ENCODE measurements at places on chromosomes 2 and 18.

DNA sequence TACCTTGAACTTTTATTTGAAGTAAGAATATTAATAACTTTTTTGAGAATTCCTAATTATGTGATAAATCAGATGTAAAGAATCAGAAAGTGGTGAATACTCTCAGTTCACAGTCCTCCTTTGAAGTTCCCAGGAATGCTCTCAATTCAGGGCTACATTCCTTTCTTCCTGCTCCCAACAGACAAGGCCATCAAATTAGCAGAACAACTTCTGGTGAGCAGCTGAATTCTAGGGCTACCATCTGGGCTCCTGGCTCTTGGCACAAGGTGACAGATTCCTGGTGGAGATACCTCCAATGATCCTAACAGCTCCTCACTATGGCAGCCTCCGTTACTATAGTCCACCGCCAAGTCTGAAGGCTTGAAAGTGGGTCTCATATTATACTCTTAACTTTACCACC is 37.8 kb upstream of the OLA1 start:
- no peak for DNase-seq

GRCh38 chr2:155310589-155310988 is 612.1 kb downstream of the KCNJ3 start:
- DNase-seq: no peak

DNA sequence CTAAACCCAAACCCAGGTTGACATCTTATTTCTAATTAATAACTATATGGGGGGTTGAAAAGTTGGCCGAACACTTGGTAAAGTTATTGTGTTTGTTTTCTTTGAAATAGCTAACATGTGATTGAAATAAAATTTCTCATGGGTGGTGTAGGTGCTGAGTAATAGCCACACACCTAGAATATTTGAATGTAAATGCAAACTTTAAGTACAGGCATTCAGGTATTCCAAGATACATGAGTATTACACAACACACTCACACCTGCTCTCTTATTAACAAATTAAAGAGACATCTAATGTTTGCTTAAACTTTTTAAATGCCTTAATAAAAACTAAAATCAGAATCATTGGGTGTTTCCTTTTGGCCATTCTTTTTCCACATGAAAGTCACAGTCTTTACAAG is 165.5 kb downstream of the EHBP1 start:
- DNase-seq: no peak

DNA sequence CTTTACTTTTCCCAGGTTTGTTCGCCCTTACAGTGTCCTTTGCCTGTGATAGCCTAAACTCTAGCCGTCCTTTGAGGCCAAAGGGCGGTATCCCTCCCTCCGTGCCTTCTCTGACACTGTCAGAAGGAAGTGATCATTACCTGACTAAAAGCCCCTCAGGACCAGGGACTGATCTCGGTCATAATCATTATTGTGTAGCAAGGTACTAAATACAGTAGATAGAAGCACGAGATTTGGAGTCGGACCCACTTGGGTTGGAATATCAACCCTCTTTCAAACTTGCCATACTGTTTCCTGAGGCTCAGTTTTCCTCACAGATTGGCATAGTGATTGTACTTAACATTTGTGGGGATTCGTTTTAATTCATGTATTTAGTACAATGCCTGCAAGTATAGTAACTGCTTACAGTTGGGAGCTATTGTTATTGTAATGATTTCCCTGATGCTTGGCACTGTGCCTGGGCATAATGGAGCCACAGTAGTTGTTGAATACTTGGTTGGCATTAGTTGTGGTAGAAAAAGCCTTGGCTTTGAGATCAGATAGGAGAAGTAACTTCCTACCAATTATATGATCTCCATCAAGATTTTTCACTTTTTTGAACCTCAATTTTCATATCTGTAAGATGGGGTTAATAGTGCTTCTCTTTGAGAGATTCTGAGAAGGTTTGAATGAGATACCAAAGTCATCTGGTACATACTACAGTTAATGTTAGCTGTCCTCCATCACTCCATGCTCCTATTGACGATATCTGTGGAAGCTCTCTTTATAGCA is 836 bp downstream of the STK11IP start:
- DNase-seq: no peak

DNA sequence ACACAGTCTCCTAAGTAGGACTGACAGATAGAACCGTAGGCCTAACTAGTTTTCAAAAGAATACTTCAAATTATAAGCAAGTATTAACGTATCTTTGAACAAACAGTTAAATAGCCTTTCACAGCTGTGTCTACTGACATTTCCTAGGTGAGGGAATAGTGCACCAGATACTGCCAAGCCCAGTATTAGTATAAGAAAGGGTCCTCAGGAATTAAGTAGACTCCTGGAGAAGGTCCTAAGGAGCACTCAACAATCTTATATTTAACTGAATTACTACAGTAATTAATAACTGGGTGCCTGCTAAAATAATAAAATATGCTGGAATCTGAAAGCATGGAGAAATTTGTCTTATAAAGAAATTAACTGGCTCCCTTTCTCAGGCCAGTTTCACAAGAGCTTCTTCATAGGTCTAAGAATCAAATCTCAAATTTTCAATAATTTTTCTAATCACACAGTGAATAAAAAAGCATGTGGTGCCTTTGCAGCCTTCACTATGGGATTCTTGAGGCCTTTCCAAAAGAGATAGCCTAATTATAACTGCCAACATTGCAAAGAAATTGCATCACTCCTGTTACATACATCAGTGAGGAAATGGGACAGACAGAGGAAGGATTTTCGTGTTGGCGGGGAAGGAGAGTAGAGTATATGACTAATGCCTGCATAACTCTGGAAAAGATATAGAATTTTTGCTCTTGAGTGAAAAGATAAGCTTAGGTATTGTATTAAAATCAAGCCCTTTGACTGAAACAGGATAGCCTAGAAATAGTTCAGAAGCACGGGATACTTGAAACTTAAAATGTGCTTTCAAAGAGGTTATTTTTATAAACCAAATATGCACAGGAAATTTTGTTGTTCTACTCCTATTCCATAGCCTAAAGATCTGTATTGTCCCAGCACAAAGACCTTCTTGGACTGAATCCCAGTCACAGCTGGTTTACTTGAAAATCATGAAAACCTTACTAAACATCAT is 228.6 kb upstream of the STK17B start:
- no peak for DNase-seq

GRCh38 chr2:126946318-126947102 is 47.8 kb downstream of the TEX51 start:
- DNase-seq: no peak

DNA sequence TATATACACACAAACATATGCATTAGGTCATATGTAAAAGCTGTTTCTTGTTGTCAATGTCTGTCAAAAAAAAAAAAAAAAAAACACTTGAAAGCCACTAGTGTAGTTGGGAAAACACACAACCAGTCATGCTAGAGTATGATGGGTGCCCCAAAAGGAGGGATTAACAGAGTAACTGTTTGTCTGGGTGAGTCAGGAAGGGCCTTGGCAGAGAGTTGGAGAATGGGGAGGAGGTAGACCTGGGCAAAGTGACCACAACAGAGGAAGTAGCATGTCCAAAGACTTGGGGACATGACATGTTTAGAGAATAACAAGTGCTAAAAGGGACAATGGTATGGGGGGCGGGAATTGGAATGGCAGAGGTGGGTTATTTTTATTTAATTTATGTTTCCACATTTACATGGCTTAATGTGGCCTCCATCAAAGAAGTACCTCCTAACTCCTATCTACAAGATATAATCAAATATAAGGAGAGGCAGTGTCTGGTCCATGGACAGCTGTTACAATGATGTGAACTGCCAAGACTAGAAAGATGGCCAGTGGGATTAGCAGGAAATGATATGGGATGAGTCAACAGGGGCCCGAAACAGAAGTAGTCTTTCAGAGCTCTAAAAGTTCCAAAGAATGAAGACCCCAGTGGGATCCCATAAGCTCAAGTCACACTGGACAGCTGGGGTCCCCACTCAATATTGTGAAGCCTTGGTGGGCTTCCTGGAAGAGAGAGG is 99.9 kb upstream of the ZFP36L2 start:
- no peak for DNase-seq

GRCh38 chr2:191676790-191677645 is 918 bp upstream of the NABP1 start:
- DNase-seq: peak; percentile 69

GRCh38 chr18:74278058-74278457 is 13.7 kb downstream of the CYB5A start:
- DNase-seq: no peak

DNA sequence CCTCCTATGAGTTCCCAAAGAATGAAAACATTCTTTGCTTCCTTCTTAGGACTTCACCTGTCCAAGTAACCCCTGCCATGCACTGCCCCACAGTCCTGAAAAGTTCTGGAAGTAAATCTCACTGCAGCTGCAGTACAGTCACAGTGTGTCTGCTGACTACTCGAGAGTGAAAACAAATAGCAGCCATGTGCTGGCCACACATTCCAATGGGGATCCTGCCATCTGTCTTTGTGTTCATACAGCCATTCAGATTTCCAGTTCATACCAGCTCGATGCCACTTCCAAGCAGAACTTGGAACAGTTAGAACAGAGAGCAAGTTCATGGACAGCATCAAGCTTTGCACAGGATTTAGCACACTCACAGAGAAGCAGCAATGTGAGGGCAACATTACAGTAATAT is 629.9 kb upstream of the ACVR2A start:
- no peak for DNase-seq

- DNase-seq: no peak
Measured at GRCh38 chr18:59834267-59834666, 65.5 kb upstream of the PMAIP1 start.

DNA sequence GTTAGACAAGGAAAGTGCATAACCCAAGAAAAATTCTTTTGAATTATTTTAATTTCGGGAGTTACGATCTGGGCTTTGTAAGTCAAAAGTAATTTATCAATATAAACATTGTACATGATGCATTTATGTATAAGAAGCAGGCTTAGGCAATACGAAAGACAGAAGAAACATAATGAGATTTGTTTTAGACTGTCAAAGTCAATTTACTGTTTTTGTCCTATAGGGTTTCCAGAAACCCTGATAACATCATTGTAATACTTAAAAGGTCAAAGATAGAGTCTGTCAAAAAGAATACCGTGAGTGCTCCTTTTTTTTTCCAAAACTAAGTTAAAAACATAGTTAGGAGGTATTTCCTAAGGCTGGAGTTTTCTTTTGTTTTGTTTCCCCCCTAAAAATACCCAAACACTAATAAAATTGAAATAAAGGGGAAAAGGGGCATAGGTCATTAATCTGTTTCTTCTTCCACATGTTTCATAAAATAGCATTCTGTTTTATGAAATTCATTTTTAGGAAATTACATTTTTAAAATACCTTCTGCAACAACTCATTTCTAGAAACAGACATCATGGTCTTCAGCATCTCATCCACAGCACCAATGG is 16.1 kb downstream of the C1D start:
- DNase-seq: no peak

- DNase-seq: peak; percentile 38
Measured at GRCh38 chr2:12493031-12493513, 223.7 kb upstream of the TRIB2 start.

GRCh38 chr2:139514951-139515350 is 734.8 kb upstream of the NXPH2 start:
- DNase-seq: no peak

DNA sequence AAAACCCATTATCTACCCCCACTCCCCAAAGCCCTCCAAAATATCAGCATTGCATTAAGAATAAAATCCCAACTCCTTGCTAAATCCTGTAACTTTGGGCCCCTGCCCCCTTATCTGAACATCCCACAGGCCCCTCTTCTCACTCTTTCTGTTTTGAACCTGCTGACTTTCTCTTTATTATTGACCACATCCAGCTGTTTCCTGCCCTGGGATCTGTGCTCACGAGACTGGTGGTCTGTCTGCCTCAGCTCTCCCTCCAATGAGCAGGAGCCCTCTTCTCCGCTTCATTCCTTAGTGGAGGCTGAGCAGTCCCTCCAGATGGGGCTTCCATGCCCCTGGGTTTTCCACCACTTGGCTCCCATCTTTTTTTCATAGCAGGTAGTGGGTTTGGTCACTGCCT is 116.9 kb downstream of the ACKR3 start:
- no peak for DNase-seq

- no peak for DNase-seq
Measured at GRCh38 chr2:215970425-215970824, 42.9 kb downstream of the MREG start.

DNA sequence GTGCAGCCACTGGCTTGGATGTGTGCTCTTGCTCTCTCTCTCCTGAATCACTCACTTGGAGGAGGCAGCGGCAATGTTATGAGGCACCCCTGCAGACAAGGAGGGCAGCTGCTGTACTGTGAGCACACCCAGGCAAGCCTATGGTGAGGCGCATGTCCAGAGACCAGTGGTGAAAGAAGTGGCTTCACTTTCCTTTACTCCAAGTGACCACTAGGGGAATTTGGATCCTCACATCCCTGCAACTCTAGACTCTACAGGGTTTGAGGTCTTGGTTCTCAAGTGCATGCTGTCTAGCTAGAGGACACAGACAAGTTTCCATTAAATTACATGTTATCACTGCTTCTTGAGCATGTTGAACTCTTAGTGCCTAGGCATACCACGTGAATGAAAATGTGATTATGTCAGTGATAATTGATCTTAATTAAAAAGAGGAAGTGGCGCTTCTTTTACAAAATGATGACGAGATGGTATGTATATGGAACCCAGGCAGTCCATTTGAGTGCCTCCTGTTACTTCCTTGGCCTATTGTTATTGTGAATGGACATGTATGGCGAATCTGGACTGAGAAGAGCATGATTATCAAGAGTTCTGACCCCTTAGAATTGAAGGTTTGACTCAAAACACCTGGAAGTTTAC is 181.0 kb upstream of the CDH2 start:
- DNase-seq: no peak

DNA sequence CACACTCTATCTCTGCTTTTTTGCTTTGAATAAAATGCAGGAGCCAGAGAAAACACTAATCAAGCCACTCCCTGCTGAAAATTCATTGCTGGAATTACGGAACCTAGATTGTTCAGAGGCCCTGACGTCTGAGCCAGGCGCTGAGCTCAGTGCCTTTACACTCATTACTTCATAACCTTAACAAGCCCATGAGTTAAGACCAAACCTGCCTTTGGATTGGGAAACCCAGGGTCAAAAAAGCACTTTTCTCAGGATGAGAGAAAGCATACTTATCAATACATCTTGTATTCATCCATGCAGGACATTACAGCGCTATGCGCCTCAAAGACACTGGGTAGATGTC is 762 bp downstream of the INO80C start:
- DNase-seq: no peak

DNA sequence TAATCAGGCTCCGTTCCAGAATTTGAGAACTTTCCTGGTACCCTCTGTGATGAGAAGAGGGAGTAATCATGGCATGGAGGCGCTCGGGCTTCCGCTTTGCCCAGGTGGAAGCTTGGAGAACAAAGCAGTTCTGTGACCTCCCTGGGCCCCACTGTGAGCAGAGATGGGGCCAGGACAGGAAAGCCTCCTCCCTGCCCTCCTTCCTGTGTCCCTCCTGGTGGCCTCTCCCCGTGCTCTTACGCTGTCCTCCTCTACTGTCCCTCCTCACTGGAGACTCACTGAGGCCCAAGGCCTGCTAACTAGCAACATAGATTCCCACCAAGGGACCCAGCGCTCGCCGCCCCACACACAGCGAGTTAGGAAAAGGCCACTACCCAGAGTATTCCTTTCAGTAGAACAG is 119.8 kb downstream of the MAPK4 start:
- DNase-seq: no peak

GRCh38 chr18:49081511-49082155 is 130.9 kb upstream of the SMAD7 start:
- no peak for DNase-seq

- DNase-seq: no peak
Measured at GRCh38 chr18:76687304-76687962, 134.9 kb upstream of the ZNF236 start.

- DNase-seq: no peak
Measured at GRCh38 chr2:26195040-26195984, 22.4 kb downstream of the GAREM2 start.

Measured in CD4-positive, alpha-beta T cell treated with Interferon gamma for 1 hour (primary cell).